Left ventricle myocardium inferior (tissue), 1 donor: ENCODE measurements at places on chromosomes 3 and 15.
A peak's percentile ranks its signal among the peaks of the same experiment; 100 is the strongest.

GRCh38 chr3:170572665-170573253 is 13.1 kb downstream of the SLC7A14 start:
- DNase-seq, result no peak

- DNase-seq, result no peak
Observed at GRCh38 chr3:105786241-105786640, 82.6 kb downstream of the CBLB start.

DNA sequence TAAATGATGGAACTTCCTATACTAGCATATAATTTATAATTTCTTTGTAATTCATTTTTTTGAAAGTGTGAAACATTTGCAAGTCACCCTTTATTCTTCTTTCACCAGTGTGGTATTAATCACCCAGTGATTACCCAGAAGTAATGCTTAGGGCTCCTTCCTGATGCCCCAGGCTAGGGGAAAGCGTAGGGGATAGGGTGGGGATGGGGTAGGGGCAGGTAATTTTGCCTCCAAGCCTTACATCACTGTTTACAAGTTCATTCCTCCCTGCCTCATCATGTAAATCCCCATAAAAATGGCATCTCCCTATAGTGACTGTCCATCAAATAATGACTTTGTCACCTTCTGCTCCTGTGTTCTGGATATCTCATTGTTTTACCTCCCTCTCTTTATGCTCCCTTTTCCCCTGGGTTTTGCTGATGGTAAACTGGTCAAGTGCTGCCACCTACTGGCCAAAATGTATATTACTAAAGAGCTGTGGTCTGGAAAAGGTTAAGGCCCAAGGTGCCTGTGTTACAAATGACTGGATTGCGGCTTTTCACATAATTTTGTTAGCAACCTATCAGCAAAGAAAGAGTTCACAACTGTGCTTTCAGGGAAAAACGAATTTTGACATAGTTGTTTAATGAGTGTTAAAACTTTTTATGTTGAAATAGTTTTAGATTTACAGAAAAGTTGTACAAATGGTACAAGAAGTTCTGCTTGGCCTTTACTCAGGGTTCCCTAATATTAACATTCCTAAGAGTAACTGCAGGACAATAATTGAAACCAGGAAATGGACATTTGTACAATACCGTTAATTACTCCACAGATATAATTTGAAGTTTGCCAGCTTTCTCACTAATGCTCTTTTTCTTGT is 54.7 kb downstream of the ONECUT1 start:
- no peak for DNase-seq

- DNase-seq, result no peak
Observed at GRCh38 chr15:85723960-85724945, 70.5 kb downstream of the KLHL25 start.

DNA sequence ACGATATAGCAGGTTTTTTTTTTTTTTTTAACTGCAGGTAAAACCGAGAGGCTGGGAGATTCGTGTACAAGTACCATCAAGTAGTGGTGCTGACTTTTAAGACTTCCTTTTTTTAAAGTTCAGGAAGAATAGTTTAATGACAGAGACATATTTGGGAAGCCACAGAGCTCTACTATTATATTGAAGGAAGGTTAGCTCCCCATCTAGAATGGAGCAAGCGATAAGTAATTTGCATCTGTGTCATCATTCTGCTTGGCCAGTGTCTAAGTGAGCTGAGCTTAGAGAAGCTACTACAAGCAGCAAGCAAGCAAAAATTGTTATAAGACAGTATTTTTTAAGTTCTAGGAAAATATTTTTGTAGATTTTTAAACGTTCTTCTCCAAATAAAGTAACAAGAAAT is 203.2 kb downstream of the ATP8B4 start:
- DNase-seq, result no peak

GRCh38 chr3:94362393-94362792 is 299.5 kb downstream of the NSUN3 start:
- DNase-seq, result no peak

- no peak for DNase-seq
Observed at GRCh38 chr15:93179700-93180102, 90.7 kb upstream of the RGMA start.

- no peak for DNase-seq
Observed at GRCh38 chr3:186882150-186882524, 39.6 kb downstream of the ADIPOQ start.

GRCh38 chr15:33016405-33017024 is 178.0 kb downstream of the FMN1 start:
- DNase-seq, result no peak

- DNase-seq, result no peak
Observed at GRCh38 chr3:147615035-147615434, 205.9 kb downstream of the ZIC1 start.

DNA sequence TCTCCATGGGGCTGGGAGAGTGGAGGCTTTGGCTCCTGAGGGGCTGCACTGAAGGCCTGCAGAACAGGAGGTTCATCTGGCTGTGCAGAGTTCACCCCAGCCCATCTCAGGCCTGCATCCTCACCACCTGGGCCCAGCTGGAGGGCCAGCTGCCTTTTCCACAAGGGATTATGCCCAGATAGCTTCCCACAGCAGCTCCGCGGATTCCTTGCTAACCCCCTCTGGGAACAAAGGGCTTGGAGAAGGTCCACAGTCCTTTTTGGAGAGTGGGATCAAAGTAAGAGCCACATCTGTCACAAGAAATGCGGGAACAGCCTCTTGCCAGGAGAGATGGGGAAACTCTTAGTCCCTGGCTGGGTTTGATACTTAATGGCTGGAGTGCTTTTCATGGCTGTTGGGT is 164.7 kb upstream of the RGMA start:
- peak; percentile 54 for DNase-seq

- DNase-seq, result no peak
Observed at GRCh38 chr15:55420171-55420866, 12.0 kb downstream of the PIERCE2 start.

DNA sequence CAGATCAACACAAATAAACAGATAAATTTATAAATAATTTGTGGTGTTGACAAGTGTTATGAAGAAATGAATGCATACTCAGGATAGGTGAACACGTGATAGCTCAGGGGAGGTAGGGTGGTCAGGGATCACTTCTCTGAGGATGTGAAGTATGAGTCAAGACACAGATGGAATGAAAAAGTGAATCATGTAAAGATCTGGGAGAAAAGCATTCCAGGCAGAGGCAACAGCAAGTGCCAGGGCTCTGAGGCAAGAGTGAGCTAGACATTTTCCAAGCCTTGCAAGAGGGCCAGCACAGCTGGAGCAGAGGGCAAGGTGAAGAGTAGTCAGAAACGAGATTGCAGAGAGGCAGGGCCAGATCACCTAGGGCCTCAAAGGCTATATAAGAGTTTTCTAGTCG is 177.8 kb downstream of the WNT5A start:
- no peak for DNase-seq

GRCh38 chr3:9787714-9788113 is 4.6 kb downstream of the TADA3 start:
- no peak for DNase-seq

DNA sequence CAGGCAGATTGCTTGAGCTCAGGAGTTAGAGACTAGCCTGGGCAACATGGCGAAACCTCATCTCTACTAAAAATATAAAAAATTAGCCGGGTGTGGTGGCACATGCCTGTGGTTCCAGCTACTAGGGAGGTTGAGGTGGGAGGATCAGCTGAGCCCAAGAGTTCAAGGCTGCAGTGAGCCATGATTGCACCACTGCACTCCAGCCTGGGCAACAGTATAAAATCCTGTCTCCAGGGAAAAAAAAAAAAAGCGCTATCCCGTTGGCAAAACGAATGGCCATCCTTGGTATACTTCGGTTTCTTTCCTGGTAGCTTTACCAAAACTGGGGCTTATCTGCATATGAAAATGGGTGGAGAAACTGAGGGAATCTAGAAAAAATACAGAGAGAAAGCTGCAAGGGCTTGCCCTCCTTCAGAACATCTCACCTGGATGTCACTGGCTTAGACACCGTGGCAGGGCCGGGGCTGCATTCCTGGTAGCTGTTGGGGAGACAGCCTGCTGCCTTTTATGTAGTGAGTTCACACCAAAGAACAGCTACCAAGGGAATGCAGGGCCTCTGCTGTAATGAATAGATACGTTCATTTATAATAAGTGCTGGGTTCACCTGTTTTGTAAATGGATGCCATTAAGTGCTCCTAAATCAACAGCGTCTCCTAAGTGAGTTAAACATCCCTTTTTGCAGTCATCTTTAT is 96.0 kb downstream of the IQSEC1 start:
- no peak for DNase-seq

GRCh38 chr3:137204409-137204808 is 246.6 kb downstream of the IL20RB start:
- no peak for DNase-seq

DNA sequence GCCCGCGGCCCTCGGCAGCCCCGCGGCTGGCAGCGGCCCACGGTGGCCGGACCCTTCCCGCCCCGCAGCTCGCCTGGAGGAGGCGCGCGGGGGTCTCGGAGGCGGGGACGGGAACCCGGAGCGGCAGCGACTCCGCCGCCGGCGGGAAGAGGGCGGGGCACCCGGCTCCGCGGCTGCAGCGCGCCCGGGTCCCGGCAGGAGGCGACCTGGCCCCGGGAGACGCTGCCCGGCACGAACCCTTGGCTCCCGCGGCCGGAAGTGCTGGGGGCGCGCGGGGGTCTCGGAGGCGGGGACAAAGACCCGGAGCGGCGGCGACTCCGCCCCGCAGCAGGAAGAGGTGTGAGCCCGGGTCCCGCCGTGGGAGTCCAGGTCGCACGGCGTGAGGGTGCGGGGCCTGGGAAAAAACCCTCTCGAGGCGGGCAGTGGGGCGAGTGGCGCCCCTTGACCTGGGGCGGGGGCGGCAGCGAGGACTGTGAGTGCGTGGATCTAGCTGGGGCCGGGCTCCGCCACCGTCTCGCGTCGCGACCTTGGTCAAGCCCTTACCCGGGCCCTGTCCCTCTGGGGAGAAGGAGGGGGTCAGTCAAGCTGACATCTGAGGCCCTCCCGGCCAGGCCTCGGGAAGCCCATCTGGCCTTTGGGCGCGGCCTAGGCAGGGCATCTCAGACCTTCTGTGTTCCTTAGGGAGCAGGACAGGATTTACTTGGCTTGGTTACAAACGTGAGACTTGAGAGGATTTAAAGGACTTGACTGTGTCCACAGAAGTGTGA is at the start of gene CIB2:
Gene CIB2, minus strand, starts transcription at position 151 of the 767 bp plus-strand sequence. CDS start 230 bp downstream, outside the sequence.
- peak; percentile 75 for DNase-seq

- DNase-seq, result no peak
Observed at GRCh38 chr3:16318176-16318575, 53.2 kb downstream of the OXNAD1 start.

GRCh38 chr15:36925653-36926426 is 174.5 kb downstream of the MEIS2 start:
- DNase-seq, result no peak

DNA sequence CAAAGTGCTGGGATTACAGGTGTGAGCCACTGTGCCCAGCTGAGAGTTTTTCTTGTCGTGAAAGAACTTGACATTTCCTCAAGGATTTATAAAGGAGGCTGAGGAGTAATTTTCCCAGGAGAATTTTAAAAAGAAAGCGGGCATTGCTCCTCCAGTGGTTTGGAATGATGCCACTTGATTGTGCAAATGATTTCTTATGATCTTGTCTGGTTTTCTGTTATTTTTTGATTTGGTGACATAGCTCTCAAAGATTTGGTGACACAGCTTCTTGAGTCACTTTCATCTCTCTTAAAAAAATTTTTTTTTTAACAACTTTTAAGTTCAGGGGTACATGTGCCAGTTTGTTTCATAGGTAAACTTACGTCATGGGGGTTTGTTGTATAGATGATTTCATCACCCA is 24.6 kb upstream of the NFKBIZ start:
- no peak for DNase-seq

- peak; percentile 88 for DNase-seq
Observed at GRCh38 chr3:127697551-127698240, 24.9 kb downstream of the ABTB1 start.

DNA sequence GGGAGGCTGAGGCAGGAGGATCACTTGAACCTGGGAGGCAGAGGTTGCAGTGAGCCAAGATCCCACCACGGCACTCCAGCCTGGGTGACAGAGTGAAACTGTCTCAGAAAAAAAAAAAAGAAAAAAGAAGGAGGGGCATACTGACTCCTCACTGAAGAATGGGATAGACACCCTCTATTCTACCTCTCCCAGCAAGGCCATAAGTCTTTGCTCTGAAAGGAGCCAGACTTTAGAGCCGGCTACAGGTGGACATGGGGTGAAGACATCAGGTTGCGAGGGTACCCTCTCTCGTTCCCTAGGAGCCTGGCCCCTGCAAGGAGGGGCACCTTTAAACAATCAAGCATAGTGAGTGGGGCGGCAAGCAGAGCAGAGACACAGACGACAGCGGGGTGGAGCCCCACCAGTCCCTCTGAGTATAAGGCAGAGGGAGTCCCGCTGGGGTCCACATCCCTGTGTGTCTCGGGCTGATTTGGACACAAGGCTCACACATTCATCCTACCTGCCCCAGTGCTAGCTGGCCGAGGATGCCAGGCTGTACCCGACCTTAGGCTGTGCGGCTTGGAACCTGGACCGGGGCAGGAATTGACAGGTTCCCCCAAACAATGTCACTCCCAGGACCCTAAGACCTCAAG is 1.1 kb downstream of the GRAMD2A start:
- no peak for DNase-seq

- no peak for DNase-seq
Observed at GRCh38 chr15:40063563-40064011, 24.6 kb upstream of the SRP14 start.

DNA sequence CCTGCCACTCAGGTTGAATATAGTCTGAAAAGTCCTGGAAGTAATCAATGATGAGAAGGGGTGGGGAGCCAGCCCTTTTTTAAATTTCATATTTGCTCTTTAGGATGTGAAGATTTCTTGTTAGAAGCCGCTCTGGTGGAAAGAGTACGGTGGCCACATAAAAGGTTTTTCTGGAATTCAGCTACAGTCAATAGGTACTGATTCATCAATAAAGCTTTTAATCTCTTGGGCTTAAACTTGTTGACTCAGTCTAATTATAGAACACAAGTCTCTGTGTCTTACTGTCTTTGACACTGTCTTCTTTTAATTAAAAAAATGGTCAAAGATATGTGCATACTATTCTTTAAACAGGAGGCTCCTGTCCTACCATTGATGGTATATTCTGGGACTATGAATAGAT is 99.9 kb upstream of the TP63 start:
- no peak for DNase-seq

- DNase-seq, result no peak
Observed at GRCh38 chr3:189900578-189900977, 220.1 kb downstream of the P3H2 start.

DNA sequence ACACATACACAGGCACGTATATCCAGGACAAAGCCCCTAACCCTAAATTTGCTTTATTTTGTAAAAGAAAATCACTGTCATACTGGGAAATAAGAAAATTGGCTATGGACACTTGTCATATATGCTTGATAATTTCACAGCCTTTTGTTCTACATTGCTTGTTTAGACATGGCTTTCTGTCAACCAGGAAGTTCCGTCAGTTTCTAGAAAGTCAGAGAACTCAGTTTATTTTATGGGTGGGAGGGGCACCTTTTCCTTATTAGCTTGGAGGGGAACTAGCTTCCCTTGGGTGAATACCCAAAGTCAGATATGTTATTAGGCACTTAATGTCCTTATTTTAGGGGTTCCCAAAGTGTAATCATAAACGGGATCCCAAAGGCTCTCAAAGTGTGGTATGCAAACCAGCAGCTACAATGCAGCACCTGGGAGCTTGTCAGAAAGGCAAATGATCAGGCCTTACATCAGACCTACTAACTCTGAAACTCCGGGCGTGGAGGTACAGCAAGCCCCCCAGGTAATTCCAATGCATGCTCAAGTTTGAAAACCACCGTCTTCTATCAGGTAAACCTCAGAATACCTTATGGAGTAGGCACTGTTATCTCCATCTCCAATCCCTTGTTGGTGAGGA is 50.1 kb downstream of the CADPS start:
- DNase-seq, result no peak

- no peak for DNase-seq
Observed at GRCh38 chr3:58526515-58526957, 10.5 kb downstream of the ACOX2 start.

- no peak for DNase-seq
Observed at GRCh38 chr15:80006946-80007345, 36.0 kb upstream of the BCL2A1 start.
